Myocyte (in vitro differentiated cells): ENCODE measurements at places on chromosomes 7 and 10. TPM values are rescaled to one million over a fixed set of nuclear protein-coding genes. Genes with fewer than 3 reads are reported as not detected.

GRCh38 chr10:131929122-131929845, 28.5 kb downstream of the PPP2R2D start:
- DNase-seq: no peak

Gene TUBB8
- total RNA-seq: not detected in 2 replicates

- DNase-seq: no peak
These were observed 104.0 kb upstream of the NANOS1 start for GRCh38 chr10:118925404-118926071.

Gene GNAI1
- 42.4 and 44.0 TPM in 2 replicates for total RNA-seq

- peak; percentile 23 for DNase-seq
These were observed 1.5 kb upstream of the KAT6B start for GRCh38 chr10:74824900-74825370.
